ENCODE measurements at places on chromosomes 6 and 20.

GRCh38 chr20:43564993-43565757, 6.3 kb downstream of the SGK2 start:
- no peak for DNase-seq

DNA sequence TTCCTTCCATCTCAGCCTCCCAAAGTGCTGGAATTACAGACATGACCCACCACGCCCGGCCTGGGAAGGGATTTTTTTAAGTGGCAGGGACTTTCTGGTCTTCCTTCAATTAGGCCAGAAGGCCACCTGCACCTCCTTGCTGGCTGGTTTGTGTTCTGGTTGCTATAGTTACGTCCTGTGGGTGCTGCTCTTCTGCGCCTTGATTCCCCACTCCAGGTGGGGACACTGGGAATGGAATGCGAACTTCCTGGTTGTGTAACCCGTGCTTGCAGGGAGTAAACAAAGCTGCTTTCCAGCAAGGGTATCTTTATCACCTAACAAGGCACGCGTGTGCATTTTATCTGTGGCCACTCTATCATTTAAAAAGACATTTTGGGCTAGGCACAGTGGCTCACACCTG, 117.7 kb downstream of the PLEKHG1 start:
- DNase-seq, result no peak

- DNase-seq, result peak; percentile 64
These were observed 156.9 kb downstream of the CDKAL1 start for GRCh38 chr6:20691185-20691584.

- no peak for DNase-seq
These were observed 52.8 kb downstream of the SNRNP48 start for GRCh38 chr6:7642791-7643190.

DNA sequence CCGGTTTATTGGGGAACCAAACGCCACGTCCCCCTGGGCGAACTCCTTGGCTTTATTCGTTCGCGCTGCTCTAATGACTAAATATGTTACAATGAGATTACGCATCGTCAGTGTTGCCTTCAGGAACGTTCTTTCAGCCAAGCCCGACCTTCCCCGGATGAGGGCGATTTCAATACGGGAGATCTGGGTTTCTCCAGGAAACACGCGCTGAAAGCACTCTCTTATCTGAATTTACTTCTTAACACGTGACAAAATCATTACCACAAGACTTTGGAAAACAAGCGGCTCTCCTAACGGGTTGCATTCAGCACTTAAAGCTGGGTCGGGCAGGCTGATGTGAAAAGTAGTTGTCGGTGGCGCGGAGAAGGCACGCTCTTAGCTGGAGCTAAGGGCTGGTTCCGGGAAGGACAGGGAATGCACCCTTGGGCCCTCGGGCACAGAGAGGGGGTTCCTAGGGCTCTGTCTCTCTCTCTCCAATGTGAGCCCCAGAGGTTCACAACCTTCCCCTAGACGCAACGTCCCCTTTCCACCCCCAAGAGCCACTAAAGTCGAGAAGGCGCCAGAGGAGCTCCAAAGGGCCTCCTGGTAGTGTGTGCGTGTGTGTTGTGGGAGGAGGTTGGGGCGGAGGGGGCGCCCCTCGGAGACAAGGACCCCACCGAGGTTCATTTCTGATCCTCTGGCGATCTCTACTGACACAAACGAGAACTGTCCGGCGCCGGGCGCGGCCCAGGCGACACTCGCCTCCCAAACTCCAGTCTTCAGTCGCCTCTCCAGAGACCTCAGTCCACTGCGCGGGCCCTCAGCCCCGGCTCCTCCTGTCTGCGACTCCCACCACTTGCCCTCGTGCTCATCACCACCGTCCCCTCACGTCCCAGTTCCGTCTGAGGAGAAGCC, 7.1 kb upstream of the NKX2-2 start:
- no peak for DNase-seq
